ENCODE measurements at places on chromosomes 2 and 18.

DNA sequence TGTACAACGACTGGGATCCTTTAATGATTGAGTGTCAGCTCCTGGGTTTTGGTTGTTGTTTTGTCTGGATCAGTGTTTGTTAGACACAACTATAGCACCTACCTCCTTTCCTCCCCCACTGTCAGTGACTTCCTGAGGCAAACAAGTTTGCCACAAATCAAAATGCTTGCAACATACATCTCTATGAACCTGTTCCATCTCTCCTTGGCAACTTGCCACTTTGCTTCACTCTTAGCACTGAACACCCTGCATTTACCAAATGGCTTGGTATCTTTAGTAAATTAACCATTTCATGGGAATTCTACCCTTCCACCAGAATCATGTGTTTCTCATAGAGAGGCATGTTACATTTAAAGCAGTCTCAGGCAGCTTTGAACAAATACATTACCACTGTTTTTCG is 301.1 kb upstream of the TANK start:
- peak; percentile 61 for DNase-seq

GRCh38 chr2:28809927-28810326 is 707 bp upstream of the SPDYA start:
- peak; percentile 39 for DNase-seq

DNA sequence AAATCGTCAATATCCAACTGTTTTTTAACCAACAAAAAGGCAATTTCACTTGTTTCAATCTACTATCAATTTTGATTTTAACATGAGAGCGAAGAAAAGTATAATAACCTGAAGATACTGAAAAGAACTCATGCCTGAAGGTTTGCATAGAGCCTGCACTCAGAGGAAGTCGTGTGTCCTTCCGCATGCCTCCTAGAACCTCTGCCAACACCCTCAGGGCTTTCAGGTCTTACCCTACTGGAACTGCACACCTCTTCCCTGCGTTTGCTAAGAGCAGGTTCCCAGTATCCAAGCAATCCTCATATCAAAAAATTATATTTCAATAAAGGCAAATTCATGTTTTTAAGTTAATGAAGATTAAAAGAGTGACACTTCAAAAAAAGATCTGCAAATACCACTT is 74.7 kb downstream of the PIAS2 start:
- no peak for DNase-seq

- DNase-seq: peak; percentile 71
Observed at GRCh38 chr2:27901234-27901633, 10.7 kb downstream of the BABAM2 start.

DNA sequence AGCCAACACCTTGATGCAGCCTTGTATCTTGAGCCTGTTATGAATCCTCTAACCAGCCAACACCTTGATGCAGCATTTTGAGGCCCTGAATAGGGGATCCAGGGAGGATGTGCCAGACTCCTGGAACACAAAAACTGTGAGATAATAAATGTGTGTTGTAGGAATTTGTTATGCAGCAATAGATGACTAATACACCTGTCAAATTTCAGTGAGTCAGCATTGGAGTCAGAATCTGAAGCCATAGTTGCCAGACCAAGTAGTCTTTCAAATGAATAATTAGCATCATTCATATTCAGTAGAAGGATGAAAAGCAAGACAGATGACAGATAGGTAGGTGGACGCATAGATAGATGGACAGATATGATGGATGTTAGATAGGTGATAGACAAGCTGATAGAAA is 942.5 kb upstream of the SLC39A10 start:
- no peak for DNase-seq

- DNase-seq: peak; percentile 1
Observed at GRCh38 chr18:76958692-76959341, 136.5 kb downstream of the ZNF236 start.

GRCh38 chr2:86636842-86637241 is 13.2 kb upstream of the RNF103 start:
- DNase-seq: no peak

- peak; percentile 54 for DNase-seq
Observed at GRCh38 chr2:156704617-156705016, 268.4 kb downstream of the GPD2 start.

GRCh38 chr2:177289824-177290628 is 25.5 kb upstream of the NFE2L2 start:
- DNase-seq: no peak

- no peak for DNase-seq
Observed at GRCh38 chr18:45702708-45703265, 21.2 kb upstream of the SLC14A1 start.

GRCh38 chr2:70531419-70532086 is 22.1 kb downstream of the TGFA start:
- no peak for DNase-seq

GRCh38 chr2:179338681-179339080 is 74.0 kb upstream of the SESTD1 start:
- no peak for DNase-seq

DNA sequence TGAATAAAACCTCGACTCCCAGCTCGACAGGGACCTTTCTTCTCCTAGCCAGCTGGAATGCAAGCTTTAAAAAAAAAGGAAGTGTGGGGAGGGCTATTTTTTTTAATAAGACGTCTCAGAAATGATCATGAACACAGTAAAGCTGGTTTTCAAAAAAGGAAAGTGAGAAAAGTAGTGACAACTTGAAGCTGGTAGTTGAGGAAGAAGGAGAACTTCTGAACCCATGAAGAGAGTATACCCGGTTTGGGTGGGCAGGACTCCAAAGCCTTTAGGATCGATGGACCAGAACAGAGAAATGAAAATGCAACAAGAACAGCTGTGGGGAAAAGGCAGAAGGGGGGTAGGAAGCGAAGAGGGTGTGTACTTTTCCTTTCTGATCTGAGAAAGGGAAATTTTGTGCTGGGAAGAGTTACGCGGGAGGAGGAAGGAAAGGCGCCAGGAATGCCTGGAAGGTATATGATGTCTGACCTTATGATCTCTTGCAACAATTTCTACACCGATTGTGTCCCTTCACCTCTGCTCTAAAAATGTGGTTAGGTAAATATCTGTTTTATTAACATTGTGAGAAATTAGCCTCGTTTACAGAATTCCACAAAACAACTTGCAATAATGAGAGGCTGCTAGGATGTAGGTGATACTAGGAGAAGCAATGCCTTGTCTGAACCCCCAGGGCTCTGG is 22.6 kb upstream of the CYP1B1 start:
- DNase-seq: no peak

GRCh38 chr2:113056521-113056920 is 2.5 kb upstream of the IL36RN start:
- DNase-seq: no peak

GRCh38 chr2:213491376-213491775 is 207.1 kb downstream of the SPAG16 start:
- DNase-seq: no peak

GRCh38 chr18:25305584-25305983 is 46.4 kb downstream of the ZNF521 start:
- no peak for DNase-seq

GRCh38 chr2:40450066-40450795 is 1.7 kb downstream of the SLC8A1 start:
- DNase-seq: no peak

DNA sequence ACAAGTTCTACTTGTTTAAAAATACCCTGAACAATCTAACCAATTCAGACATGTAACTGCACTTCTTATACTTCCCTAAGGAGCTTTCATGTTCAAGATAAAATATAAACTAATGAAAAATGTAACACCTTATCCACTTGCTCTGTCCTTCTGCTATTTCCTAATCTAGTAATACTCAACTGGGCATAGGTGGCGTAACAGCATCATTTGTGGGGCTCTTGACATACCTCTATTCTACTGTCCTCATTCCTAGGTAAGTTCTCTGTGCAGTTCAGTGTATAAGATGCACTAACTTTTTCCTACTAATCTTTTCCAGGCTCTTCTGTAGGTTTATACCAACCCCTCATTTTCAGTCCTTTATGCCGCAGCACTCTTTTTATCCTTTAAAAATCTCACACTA is 36.7 kb downstream of the PRKD3 start:
- DNase-seq: peak; percentile 12

DNA sequence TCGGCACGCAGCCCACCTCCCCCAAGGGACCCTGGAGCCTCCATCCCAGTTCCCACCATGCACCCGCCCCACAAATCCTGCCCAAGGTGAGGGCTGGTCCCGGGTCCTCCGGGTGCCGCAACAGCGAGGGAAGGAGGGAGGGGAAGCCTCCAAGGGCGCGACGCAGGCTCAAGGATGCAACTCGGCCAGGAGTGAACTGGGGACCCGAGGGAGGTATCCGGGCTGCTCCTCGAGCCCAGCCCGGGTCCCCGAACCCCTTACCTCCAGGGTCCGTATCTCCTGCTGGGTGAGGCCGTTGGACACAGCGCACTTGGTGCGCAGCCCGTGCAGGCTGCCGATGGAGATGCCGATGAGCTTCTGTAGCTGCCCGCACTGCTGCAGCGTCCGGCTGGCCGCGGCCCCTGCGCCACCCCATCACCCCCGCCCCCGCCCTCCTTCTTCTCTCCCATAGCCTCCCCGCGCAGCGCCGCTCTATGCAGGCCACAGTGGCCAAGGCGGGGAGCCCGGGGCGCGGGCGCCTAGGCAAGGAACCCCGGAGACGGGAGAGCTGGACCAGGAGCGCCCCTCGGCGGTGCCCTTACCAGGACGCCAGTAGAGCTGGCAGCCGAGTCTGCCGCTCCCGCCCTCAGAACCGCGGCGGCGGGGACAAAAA is 124.1 kb downstream of the ANKRD30BL start:
- peak; percentile 14 for DNase-seq

- DNase-seq: no peak
Observed at GRCh38 chr18:37249171-37249886, 316.3 kb downstream of the CELF4 start.

- DNase-seq: peak; percentile 26
Observed at GRCh38 chr2:19607931-19608771, 249.7 kb upstream of the OSR1 start.

DNA sequence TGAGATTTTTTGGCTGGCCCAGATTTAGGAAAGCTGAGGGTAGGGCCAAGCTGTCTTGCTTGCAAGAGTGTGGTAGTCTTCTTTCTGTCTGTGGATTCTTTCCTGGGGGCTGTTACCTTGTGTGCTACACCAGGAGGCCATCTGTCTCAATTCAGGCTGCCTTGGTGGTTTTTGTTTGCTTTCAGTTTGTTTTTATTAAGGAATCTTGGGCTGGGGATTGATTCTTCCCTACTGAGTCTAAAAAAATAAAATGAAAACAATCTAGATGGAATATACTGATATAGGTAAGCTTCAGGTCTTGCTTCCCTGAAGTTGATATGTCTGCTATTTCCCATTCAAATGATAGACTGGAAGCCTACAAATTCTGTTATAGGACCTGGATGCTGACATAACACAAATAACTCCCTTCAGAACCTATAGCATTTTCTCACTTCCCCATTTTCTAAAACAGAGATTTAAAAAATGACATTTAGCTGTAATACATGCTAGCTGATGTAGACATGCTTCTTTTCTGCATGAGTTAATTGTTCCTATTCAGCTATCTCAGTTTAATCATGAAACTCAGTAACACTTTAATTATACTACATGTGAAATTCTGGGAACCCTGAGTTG is 5.3 kb downstream of the LHCGR start:
- DNase-seq: no peak

GRCh38 chr2:143336719-143337210 is 207.5 kb downstream of the ARHGAP15 start:
- no peak for DNase-seq

GRCh38 chr2:112910219-112910618 is 746 bp upstream of the IL37 start:
- DNase-seq: no peak

GRCh38 chr2:99066075-99066958 is 75.2 kb upstream of the C2orf15 start:
- DNase-seq: peak; percentile 68

DNA sequence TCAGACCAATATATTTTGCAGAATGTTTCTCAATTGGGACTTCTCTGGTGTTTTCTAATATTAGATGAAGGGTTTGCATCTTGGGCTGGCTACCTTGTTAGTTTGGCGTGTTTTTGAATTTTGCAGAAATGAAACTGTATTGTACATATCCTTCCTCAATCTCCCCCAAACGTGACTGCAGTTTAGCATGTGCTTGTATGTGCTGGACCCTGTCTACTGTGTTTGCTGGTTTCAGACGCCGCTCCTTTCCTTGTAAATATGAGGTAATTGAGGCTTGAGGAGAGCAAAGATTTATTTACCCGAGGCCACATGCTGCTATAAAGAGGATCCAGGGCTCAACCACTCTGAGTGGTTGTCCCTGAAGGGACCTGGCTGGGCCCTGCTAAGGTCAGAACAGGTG is 57.2 kb downstream of the NGEF start:
- no peak for DNase-seq

- DNase-seq: no peak
Observed at GRCh38 chr2:136208682-136209420, 90.9 kb upstream of the CXCR4 start.

GRCh38 chr2:164782323-164782722 is 59.3 kb downstream of the COBLL1 start:
- DNase-seq: no peak

DNA sequence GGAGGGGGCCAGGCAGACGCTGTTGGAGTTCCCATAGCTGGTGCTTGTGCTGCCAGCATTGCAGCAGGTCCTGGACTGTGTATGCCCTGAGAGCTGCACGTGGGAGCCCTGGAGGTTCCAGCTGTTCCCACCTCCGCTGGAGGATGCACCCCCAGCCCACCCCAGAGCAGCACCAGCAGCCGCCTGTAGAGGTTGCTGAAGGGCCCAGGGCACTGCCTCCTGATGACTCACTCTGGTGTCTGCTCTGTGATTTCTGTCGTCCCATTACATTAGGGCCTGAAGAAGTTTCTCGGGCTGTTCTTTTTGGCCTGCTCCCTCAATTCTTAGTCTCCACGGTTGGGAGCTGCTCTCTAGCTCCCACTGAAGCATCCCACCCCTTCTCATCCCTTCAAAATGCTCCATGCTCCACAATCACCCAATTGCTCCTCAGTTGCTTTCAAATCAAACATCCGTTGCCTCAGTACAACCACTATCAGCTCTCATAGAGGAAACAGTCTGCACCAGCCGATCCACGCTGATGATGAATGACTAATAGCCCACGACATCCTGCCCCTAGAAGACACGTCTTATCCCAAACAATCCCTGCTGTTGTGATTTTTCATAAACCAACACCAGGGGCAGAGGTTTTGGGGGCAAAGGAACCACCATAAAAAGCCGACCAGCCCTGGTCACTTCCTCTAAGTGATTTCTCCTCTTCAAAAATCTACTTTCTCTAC is 65.2 kb upstream of the RNF152 start:
- no peak for DNase-seq

- DNase-seq: no peak
Observed at GRCh38 chr2:28322981-28323396, 69.7 kb upstream of the FOSL2 start.

- no peak for DNase-seq
Observed at GRCh38 chr2:85704800-85705679, 10.9 kb downstream of the GNLY start.

DNA sequence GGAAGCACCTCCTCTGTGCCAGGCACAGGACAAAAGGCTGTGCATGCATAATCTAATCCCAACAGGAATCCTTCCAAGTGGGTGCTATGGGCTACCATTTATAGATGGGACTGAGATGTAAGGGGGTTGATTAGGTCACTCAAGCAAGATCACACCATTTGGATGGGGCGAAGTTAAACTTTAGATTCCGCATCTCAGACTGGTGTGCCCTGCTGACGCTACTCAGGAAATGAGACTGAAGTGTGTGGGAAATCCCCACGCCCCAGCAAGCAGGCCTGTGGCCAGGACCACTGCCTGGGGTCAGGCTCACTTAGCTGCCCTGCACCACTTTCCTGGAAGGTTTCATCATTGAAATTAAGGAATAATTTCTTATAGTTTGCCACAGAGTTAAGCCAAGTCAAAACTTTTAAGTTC is 70.5 kb upstream of the PPP1CB start:
- no peak for DNase-seq

- DNase-seq: peak; percentile 99
Observed at GRCh38 chr2:107529146-107529545, 297.5 kb upstream of the RGPD4 start.

Measured in NCI-H2171 treated with DMSO at 0.1 percent for 48 hours (cell line).